ENCODE measurements at places on chromosomes 1 and 21.

DNA sequence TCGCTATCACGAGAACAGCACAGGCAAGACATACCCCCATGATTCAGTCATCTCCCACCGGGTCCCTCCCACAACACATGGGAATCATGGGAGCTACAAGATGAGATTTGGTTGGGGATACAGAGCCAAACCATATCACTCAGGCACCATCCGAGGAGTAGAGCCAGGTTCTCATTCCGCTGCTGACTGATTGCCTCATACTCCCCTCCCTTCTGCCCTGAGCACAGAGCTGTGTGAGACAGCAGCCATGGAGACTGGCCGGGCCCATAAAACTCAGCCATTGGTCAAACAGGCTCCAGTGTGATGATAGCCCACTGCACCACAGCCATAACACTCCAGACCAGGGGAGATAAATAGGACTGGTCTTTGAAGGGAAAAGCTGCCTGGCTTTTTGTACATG lies 22.6 kb downstream of the TTC4 start:
- no peak for DNase-seq

GRCh38 chr1:205595861-205596260 lies 36.0 kb downstream of the ELK4 start:
- DNase-seq: no peak

- DNase-seq: no peak
Observed at GRCh38 chr1:56376188-56376984, 203.0 kb downstream of the PLPP3 start.

DNA sequence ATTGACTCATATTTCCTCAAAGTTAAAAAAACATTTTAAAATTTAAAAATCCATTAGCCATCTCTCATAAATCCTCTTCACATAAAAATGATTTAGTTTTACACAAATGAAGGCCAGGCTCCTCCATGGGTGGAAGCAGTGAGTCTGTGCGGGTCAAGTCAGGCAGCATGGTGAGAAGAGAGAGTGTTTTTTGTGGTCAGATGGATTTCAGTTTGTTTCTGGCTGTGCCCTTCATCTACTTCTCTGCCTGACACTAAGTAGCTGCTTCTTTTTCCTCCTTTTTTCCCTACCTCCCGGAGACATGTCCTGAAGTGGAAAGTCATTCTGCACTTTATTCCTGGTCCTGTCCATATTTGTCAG lies 10.3 kb downstream of the PLA2G4A start:
- no peak for DNase-seq

- no peak for DNase-seq
Observed at GRCh38 chr21:42574234-42575027, 60.8 kb downstream of the SLC37A1 start.

DNA sequence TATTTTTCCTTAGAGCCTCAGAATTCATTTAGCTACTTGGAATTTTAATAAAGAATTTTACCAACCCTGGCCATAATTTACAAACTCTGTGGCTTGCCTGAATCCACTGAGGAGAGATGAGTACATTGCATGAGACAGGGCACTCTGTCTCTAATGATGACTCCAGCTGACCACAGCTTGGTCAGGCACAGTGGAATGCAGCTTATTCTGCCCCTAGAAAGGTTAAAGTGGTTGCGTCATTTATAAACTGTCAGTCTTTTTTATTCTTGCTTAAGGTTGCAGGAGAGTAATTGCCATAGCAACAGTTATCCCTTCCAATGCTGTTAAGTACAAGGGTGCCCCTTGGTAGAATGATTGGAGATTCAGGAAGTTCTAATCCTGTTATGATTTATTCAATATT lies 28.3 kb downstream of the PDE4B start:
- DNase-seq: no peak

- no peak for DNase-seq
Observed at GRCh38 chr21:36656138-36656537, 42.8 kb upstream of the SIM2 start.

GRCh38 chr1:51519048-51519864 lies at the start of gene EPS15:
EPS15 (minus strand) TSS chr1:51519266; CDS start chr1:51519231, 35 bp downstream.
- DNase-seq: peak; percentile 81

GRCh38 chr1:158951956-158952355 lies 20.6 kb downstream of the PYHIN1 start:
- DNase-seq: peak; percentile 36

DNA sequence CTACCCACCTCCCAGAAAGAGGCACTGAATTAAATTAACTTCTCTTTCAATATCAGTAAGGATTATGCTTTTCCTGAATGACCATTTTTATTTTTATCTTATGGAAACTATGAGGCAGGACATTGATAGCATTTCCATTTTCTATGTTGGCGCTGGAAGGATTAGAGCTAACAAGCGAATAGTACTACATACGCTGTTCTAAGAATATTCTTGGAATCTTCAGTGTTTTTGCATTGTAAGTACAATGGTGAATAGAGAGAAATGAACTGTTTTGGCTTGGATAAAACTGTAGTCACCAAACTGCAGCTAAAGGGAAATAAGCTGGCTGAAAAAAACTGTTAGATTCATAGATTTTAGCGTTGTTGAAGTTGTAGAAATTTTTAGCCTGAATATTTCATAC lies 779.0 kb upstream of the ADGRL4 start:
- no peak for DNase-seq

- no peak for DNase-seq
Observed at GRCh38 chr1:240667351-240667750, 55.4 kb upstream of the GREM2 start.

GRCh38 chr1:14788080-14788479 lies 189.6 kb downstream of the KAZN start:
- no peak for DNase-seq

DNA sequence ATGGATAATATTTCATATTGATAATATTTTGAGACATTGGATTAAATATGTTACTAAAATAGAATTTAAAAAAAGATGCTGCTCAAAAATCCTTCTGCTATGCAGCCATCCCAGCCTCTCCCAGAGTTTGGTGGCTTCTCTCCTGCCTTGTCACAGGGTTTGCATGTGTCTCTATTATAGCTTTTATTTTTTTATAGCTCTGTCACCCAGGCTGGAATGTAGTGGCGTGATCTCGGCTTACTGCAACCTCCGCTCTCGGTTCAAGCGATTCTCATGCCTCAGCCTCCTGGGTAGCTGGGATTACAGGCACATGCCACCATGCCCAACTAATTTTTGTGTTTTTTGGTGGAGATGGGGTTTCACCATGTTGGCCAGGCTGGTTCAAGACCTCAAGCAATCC lies 50.7 kb upstream of the ID3 start:
- DNase-seq: no peak

DNA sequence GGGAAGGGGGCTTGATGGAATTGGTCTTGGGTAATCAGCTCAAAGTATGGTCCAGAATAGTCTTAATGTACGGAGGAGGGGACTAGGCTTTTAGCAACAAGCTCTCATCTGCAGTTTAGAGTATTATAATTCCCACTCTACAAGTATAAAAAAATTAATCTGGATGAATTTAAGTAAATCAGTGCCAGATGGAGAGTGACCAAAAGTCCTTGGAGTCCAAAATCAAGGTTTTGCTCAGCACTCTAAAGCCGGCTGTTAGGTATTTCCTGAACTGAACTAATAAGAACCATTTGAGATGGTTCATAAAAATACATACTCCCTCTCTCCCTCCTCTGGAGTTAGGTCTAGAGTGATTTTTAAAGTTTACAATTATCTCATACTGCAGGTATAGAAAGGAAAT lies 23.7 kb downstream of the GLUL start:
- DNase-seq: no peak

- DNase-seq: no peak
Observed at GRCh38 chr21:37671381-37671780, 244.9 kb downstream of the KCNJ6 start.

DNA sequence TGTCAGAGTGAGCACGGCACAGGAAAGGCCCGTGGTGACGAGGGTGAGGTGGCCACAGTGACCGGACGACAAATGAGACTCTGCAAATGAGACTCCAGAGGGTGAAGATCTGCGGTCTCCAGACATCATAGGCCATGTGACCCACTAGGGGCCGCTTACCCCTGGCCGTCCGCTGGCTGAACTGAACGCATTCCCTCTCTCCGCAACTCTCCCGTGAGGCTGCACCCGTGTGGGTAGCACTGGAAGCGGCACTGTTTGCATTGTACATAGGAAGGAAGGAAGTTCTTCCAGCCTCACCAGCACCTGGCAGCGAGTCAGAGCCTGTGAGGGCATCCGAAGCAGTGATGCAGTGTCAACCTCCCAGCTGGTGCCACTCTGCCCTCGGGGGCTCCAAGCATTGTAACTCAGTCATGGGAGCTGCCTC lies 23.6 kb upstream of the SPSB1 start:
- no peak for DNase-seq

GRCh38 chr1:163120372-163120771 lies 51.2 kb downstream of the RGS4 start:
- DNase-seq: no peak

DNA sequence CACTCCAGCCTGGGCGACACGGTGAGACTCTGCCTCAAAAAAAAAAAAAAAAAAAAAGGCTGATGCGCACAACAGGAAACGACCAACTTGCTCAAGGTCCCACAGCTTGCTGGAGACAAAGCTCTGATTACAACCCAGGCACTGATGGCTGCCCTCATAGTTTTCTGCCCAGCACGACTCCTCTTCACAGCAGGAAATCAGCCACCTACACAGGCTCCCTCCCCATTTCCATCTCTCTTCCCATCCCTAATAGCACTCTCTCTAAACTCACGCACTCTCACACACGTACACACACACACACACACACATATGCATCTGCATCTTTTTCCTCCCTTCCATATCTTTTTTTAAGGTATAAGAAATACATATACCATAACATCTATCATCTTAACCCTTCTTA lies 153.5 kb upstream of the SOD1 start:
- no peak for DNase-seq

DNA sequence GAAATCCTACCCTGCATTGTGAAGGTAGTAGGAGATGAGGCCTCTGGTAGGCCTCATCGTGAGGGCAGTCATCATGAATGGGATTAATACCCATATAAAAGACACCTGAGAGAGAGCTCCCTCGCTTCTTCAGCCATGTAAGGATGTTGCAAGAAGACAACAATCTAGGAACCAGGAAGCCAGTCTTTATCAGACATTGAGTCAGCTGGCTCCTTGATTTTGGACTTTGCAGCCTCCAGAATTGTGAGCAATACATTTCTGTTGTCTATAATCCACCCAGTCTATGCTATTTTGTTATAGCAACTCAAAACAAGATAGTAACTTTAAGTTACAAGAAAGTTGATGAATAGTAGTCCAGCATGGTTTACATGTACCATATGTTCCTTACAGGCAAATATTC lies 208.5 kb downstream of the KCNT2 start:
- no peak for DNase-seq

- peak; percentile 19 for DNase-seq
Observed at GRCh38 chr21:41068967-41069642, 98.9 kb upstream of the BACE2 start.

DNA sequence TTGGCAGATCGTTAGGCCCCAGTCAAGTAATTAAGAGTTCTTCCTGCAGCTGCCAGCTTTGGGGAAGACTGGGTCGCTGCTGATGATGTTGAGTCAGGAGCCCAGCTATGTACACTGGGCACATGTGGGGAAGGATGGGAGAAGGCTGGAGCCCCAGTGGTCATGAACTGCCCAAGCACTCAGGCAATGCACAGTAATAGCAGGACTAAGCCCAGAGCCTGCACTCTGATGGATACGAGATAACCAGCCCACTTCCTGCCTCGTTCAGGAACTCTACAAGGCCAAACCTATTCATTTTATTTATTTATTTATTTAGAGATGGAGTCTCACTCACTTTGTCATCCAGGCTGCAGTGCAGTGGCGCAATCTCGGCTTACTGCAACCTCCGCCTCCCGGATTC lies 81.1 kb upstream of the BTG3 start:
- no peak for DNase-seq

DNA sequence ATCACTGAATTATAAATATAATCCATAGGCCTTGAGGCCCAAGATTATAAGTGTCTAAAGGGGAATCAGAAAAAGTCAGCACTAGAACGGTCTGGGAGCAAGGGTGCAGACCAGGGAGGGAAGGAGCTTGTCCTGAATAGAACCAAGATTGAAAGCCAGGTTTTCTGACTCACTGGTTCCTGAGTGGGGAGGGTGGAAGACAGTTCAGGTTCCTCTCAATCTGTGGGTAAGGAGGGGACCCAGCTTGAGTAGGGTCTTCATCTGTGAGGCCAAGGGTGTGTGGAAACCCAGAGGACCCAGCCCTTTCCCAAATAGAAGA lies 842 bp downstream of the LENEP start:
- no peak for DNase-seq

- DNase-seq: no peak
Observed at GRCh38 chr1:87686136-87686495, 357.4 kb downstream of the LMO4 start.

DNA sequence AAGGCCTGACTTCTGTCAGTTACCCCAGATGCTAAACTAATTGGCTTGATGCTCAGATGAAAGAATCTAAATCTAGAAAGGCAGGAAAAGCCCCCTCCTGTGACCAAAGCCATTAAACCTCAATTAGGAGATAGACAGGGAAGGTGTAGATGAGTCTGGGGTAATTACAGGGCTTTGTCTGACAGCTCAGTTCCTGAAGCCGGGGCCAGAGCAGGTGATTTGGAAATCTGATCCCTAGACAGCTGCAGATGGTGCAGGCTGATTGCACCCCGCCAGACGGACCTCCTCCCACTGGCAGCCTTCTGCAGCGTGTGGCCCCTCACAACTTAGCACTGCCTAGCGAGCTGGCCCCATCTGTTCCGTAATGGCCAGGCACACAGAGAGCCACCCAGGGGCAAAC lies 395.1 kb downstream of the HLX start:
- no peak for DNase-seq

- no peak for DNase-seq
Observed at GRCh38 chr1:202844935-202845334, 34.2 kb downstream of the PCAT6 start.

DNA sequence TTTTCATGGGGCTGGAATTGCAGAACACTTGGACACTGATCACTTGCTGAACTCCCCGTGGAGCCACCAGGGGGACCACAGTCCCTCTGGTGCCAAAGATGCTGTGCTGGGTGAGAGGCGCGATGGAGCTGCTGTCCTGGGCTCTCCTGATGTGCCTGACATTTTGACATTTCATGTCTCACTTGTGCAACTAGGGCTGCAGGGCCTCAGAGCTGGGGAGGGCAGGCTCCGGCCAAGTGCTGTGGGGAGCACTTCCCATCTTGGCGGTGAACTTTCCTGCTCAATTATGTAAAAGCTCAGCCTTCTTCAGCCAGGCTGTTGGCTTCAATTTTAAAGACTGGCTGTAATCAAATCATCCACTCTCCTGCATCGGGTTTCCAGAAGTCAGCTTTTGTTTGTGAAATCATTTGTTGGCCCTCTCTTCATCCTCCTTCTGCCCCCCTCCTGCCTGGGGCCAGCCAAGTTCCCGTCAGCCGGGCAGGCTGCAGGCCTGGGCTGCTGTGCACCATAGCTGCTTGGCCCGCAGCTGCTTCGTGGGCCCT lies 36.8 kb downstream of the KCNAB2 start:
- no peak for DNase-seq
